ENCODE measurements at places on chromosomes 5 and 9.

GRCh38 chr5:6359555-6360322, 18.6 kb downstream of the MED10 start:
- DNase-seq = no peak

DNA sequence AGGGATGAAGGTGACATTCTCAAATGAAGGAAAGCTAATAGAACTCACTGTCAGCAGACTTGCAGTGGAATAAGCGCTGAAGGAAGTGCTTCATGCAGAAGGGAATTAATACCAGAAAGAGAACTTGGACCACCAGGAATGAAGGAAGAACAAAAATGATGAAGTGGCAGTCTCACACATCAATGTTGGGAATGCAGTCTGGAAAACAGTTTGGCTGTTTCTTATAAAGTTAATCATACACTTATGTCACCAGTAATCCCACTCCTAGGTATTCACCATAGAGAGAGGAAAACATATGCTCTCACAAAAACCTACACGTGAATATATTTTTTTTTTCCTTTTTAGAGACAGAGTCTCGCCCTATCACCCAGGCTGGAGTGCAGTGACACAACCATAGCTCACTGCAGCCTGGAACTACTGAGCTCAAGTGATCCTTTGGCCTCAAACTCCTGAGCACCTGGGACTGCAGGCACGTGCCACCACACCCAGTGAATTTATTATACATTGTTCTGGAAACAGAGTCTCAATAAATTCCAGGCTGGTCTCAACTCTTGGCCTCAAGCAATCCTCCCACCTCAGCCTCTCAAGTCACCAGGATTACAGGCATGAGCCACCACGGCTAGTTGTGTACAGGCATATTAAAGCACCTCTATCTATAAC, 81.2 kb downstream of the ROR2 start:
- DNase-seq = no peak

DNA sequence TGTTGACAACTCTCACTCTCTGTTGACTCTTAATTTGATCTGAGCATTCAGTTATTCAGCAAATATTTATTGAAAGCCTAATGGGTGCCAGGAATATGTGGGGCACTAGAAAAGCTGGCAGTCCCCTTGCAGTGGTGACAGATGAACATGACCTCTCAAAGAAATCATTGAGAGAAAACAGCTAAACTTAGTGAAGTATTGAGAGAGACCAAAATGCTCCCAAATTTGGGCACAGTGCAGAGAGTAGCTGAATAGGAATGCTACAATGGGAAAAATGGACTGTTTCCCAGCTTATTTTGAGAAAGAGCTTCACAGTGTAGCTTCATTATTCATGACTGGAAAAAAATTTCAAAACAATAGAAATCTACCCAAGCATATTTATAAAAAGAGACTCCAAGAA, 257.9 kb downstream of the SGCD start:
- no peak for DNase-seq

DNA sequence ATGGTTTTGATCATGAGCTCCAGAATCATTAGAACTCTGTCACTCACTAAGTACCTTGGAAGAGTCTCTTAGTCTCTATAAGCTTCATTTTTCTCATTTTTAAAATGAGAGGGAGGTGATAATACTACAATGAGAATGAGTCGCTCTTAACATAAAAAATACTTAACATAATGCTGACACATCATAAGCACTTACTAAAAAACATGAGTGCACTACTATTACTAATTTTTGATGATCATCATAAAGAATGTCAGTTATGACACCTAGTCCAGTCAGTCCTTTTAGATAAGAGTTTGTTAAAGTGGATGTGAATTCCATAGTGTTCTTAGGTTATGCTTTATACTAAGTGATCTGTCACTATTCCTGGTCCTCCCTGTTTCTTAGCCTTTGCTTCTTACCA, 200.4 kb upstream of the SLC24A2 start:
- DNase-seq = no peak

GRCh38 chr9:85142968-85143367, 473.4 kb downstream of the NTRK2 start:
- no peak for DNase-seq

DNA sequence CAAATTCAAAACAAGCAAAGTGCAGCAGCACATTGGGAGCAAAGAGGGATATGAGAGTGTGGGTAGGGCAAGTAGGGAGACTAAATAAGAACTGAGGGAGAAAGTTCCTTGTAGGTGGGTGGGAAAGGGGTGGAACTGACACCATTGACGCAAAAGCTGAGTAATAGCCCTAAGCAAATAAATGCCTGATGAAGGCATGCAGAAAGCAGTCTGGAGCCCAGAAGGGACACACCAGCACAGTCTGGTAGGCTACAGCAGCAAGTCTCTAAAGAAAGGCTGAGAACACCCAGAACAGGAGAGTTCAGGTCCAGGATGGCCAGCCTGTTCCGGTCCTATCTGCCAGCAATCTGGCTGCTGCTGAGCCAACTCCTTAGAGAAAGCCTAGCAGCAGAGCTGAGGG, at the start of gene INSL4:
Gene INSL4, plus strand, starts transcription at position 208 of the 400 bp plus-strand sequence. Its CDS starts 105 bp downstream, at position 313.
- DNase-seq = no peak

DNA sequence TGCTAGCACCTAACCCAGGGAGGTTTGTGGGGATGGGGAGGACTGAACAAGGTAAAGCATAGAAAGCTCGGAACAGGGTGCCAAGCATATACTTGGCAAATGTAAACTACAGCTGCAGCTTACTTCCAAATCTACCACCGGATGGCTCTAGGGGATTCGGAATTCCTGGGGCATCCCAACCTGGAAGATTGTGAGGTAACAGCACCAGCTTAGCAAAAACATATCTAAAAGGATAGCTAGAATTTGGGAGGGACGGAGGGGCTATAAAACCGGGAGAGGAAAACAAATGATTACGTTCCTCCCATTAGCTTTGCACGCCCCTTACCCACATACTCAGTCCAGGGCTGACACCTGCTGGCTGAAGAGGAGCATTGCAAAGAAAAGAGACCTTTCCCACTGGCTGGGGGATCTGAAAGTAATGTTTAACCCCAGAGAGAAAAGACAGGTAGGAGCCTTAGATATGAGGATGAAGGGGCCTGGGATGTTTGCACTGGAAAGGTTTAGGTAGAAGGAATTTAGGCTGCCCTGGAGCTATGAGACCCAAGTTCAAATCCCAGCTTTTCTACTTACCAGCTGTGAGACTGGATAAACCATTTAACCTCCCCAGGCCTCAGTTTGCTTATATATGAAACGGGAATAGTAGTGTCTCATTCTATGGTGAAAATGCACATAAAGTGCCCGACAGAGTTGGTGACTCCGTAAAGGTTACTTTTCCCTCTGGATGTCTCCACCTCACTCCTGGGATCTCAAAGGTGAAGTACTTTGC, 73.6 kb downstream of the FAM114A2 start:
- DNase-seq = no peak

DNA sequence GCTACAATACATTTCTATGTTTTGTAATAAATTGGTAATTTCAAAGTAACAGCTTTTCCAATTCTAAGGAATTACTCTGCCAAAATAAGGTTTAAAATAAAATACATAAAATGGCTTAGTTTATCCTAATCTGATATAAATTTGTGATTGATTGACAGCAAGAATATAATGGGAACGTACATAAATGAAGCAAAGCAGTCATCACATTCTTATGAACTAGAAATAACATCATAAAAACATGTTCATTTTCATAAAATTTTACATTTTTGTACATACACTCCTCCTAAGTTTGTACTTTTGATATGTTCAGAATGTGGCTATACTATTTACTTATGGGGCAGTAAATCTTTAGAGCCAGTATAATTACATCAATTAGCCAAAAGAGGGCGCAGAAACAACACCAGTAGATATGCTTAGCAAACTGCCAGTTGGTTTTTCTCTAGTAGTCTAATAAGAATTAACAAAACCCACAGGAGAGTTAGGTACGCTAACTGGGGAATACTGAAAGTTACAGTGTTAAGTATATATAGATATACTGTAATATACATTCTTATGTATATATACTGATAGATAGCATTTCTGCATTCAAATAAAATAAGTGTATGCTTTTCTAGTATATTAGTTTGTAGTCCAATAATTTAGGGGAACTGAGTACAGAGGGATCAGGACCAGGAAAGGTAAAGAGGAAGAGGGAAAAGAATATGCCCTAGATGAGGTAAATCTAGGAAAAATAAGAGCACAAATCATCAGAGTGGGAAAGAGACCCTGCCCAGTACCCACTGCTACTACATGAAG, 76.8 kb downstream of the ZDHHC21 start:
- DNase-seq = no peak

All from activated CD8-positive, alpha-beta memory T cell treated with anti-CD3 and anti-CD28 coated beads for 1 hour (primary cell).